ENCODE measurements at places on chromosomes 11 and 22.

DNA sequence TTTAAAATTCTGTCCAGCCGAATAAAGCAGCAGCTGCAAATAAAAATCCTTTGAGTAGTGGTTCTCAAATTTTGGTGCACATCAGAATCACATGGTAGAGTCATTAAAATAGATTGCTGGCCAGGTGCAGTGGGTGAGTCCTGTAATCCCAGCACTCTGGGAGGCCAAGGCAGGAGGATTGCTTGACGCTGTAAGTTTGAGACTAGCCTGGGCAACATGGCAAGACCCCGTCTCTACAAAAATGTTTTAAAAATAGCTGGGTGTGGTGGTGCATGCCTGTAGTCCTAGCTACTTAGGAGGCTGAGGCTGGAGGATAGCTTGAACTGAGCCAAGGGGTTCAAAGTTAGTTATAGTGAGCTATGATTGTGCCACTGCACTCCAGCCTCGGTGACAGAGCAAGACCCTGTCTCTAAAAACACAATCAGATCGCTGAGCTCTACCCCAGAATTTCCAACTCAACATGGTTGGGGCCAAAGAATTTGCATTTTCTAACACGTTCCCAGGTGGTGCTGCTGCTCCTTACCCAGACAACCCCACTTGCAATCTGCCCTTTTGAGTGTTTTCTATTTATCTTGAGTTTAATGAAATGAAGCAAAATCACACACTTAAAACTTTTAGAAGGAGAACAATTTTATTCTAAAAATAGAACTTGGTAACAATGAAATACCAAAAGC is 48.8 kb downstream of the BIRC2 start:
- no peak for DNase-seq

DNA sequence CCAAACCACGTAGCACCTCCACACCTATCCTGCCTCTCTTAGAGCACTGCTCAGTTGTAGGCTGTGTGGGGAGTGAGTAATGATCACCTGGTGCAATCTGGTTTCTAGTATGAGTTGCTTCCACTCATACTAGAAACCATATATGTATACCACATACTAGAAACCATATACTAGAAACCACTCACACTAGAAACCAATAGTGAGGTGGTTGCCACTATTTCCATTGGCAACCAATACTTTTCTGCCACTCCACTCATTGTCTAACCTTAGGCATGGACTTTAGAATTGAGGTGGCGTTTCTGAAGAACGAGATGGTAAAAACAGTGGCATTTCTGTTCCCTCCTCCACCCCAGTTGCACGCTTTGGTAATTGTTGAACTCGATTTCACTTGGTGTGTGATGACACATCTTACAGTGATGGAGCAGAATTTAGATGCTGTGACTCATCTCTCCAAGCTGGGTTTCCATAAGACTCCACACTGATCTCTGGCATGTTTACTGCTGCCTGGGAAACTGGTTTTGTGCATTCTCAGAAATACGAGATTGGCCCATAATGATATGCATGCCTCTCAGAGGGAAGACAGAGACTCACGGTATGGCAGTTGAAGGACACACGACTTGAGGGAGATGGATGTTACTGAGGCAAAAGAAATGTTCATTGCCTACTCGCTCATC is 82.9 kb downstream of the KIRREL3 start:
- DNase-seq = peak; percentile 94

DNA sequence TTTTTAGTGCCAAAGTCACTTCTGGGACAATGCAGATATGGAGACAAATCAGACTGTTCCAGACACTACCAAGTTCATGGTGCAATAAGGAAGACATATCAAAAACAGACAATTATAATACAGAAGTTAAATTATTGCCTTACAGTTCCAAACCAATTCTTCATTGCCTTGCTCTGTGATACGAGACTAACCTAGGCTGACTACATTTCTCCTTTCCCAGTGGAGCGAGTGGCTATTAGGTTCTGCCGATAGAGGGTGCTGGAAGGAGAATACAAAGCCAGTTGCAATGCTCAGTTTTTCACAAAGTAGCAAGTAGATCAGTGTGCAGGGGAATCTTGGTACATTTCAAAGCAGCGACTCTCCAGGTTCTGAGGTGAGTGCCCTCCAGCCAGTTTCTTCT is 67.8 kb downstream of the FAM168A start:
- no peak for DNase-seq

DNA sequence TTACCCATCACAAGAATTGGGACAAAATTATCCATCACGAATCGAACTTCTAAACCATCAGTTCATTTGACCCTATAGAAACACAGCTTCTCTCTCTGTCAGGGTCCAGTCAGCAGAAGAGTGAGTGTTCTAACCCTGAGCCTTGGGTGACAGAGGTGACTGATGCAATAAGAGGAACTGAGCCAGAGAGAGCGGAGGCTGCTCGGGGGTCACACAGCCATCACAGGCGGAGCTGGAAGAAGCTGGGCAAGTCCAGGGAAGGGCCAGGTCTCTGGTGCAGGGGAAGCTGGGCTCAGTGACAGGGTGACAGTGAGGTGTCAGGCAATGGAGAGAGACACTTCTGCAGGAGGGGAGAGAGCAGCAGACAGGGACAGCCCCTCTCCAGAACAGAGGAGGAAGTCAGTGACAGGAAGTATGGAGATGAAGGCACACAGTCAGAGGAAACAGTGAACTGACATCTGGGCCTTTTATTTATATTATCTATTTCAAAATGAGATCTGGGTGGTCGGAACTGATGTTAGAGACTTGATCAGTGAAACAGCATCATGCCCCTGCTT is 184.0 kb upstream of the TBCEL start:
- no peak for DNase-seq

- DNase-seq = no peak
Observed at GRCh38 chr11:126538071-126538470, 182.6 kb downstream of the ST3GAL4 start.

DNA sequence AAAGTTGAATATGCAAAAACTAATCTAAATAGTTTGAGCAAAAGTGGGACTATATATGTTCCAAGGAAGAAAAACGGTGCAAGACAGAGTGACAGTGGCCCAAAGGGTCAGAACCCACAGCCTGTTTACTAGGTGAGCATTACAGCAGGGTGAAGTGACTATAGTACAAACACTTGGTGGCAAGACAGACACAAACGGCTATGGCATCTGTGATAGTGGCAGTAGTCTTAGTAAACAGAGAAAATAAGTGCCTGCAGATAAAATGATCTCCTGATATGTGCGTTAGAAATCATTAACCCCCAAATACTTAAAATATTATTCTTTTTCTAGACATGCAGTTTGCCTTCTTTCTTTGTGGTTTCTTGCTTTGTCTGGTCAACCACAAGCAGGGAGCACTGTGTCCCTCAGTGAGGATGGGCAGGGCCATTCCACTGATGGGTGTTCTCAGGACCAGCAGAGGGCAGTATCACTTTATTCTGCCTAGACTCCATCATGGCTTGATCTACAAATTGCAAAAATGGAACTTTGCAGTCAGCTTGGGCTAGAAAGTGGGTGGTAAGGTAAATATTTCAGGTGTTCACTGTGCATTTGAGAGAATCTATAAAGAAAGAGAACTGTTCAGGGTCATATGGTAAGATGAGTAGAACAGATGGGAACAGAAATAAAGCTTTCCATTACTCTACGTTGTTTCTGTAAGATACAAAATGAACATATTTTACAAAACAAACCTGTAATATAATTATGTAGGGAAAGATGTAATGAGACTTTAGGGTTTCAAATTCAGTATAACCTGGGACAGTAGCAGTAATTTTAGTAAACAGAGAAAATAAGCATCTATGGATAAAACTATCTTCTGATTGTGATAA is 198.2 kb downstream of the SWAP70 start:
- DNase-seq = peak; percentile 83

Data from fibroblast of mammary gland (primary cell).